PC-3 (cell line): ENCODE measurements at places on chromosomes 7 and 10. TPM values are rescaled to one million over a fixed set of nuclear protein-coding genes. Genes with fewer than 3 reads are reported as not detected.

The AEBP1 gene
- not detected in 2 replicates for total RNA-seq

The CYP2W1 gene
- total RNA-seq: not detected in 2 replicates

The SPDYE9 gene
- total RNA-seq: not detected in 2 replicates

The DPP6 gene
- total RNA-seq: not detected in 2 replicates

The MCM10 gene
- 14.3 and 16.1 TPM in 2 replicates for total RNA-seq

The FAM24B gene
- 5.2 and 12.4 TPM in 2 replicates for total RNA-seq

The FAM180A gene
- total RNA-seq: not detected in 2 replicates

The LRIT1 gene
- total RNA-seq: not detected in 2 replicates

GRCh38 chr10:93751832-93752231, 5.9 kb upstream of the LGI1 start:
- H3K27ac ChIP-seq: no peak overlapping the region
- H3K36me3 ChIP-seq: no peaks in the 10 kb centered on the region
- peak; percentile 22 for DNase-seq
- H3K27me3 ChIP-seq: no peaks in the 10 kb centered on the region

GRCh38 chr10:77027576-77027975, 610.0 kb downstream of the KCNMA1 start:
- DNase-seq: no peak
- H3K27ac ChIP-seq: no peak overlapping the region
- H3K36me3 ChIP-seq: no peaks in the 10 kb centered on the region
- no peaks in the 10 kb centered on the region for H3K27me3 ChIP-seq
- H3K4me1 ChIP-seq: no peaks in the 10 kb centered on the region

DNA sequence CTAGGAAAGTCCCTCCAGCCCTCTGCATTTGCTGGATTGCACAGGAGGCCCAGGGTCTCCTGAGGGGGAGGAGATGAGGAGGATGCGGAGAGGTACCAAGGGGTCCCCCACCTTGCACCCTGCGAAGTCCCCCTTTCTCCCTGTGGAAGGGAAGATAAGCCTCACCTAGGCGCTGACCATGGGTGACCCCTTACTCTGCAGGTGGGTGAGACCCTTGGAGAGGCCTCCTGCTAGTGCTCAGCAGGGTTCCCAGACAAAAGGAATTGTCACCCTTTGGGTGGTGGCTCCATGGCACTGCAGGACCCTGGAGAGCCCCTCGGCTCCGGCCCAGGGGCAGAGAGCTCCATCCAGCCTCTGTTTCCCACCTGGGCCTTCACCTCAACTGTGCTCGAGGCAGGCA, 107.0 kb upstream of the RET start:
- DNase-seq: no peak
- peaks cover 35% of the 10 kb centered on the region for H3K27me3 ChIP-seq
- no peaks in the 10 kb centered on the region for H3K36me3 ChIP-seq
- H3K4me3 ChIP-seq: no peak overlapping the region

DNA sequence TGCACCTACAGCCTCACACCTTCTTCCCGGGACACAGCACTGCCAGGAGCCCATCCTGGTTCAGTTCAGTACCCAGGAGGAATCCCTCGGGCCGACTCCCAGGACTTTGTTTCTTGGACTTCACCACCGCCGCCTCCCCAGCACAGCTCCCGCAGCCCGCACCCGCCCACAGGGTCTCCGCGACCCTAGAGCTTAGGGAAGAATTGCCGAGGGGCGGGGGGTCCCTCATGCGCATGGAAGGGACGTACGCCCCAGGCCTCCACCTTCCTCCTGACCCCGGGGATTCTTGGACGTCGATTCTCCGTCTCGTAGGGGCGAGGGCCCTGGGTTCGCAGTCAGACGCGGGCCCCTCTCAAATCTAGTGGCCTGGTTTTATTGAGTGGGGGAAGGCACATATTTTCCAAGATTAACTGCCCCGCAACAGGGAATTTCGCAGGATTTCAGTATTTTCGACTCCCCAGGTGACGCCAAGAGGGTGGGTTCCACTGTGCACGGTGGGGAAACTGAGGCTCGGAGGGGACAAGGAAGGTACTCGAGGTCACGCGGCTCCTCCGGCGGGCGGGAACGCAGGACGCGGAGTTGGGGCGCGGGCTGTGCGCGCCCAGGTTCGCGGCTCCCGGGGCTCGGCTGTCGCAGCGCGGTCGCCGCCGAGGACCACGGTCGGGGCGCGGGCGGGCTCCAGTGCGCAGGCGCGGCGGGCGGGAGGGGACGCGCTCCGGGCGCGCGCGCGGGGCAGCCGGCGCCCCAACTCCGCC, at the start of gene ADCY1:
ADCY1 (plus strand) TSS at position 708 of the 755 bp plus-strand sequence. CDS start 176 bp downstream, outside the sequence.
- H3K36me3 ChIP-seq: no peaks in the 10 kb centered on the region
- H3K27ac ChIP-seq: no peak within 1 kb of the TSS
- peaks cover 12% of the 10 kb centered on the region for H3K27me3 ChIP-seq
- no peaks in the 10 kb centered on the region for H3K4me1 ChIP-seq

DNA sequence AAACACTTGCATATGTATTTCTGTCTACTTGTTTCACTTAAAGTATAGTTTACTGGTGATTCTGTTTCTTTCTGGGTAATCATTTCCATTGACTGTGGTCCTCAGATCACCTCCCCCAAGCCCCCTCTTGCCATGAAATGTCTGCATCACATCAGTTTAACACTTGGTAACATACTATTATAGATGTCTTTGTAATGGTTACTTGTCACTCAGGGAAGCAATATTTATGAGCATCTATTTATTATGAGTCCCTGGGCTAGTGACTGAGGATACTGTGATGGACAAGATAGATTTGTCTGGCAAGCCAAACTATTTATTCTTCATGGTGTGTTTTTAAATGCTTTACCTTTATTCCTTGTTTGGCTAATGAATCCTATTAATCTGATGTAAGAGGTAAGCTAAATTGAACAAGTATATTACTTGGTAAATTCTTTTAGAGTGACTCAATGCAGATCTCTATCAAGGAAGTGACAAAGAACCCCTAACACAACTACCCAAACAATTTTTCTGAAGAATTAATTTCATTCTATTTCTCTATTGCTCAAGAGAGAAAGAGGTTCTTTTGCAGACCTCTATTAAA, 270.9 kb downstream of the RELN start:
- peak; percentile 75 for DNase-seq
- peaks cover 25% of the 10 kb centered on the region for H3K4me1 ChIP-seq
- no peaks in the 10 kb centered on the region for H3K27me3 ChIP-seq
- no peaks in the 10 kb centered on the region for H3K36me3 ChIP-seq

DNA sequence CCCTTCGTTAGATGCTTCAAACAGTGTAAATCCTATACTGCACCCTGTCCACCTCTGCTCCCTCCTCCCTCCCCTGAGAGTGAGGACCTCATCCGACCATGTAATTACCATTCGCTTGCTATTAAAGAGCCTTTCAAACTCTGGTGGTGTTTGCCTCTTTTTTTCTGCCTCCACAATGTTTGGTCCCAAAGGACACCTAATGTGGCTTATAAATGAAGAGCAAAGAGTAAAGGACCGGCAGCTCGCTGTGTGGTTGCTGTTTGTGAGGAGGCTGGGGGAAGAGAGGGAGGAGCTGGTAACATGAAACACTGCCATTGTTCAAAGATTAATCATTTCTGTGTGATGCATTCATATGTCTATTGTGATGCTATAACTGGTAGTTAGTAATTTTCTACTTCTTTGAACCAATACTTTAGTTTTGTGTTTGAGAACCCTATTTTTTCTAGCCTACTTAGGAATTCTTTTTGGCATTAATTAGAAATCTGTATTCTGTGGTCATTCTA, 27.9 kb downstream of the MTURN start:
- no peaks in the 10 kb centered on the region for H3K27me3 ChIP-seq
- H3K4me1 ChIP-seq: peaks cover 54% of the 10 kb centered on the region
- H3K36me3 ChIP-seq: no peaks in the 10 kb centered on the region
- H3K27ac ChIP-seq: no peak overlapping the region
- peak overlapping the region; percentile 56 for H3K4me3 ChIP-seq
- peak; percentile 72 for DNase-seq

DNA sequence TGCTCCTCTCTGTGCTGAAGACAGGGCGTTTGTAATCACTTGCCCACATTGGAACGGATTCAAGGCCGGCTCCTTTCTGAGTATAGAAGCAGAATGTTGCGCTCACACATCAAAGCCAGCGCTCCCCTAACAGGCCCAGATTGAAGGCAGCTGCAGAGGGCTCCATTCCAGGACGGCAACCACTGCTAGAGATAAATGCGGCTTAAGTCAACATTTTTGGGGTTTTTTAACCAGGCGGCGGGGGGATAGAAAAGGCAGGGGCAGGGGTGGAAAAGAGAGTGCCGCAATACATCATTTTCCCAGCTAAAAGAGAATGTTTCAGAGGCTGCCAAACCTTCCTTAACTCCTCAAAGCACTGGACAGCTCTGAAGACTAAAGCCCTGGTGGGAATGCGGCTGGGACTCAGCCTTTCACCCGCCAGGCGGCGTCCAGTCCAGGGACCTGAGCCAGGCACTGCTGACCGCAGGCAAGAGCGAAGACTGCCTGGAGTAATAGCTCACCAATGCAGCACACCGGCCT, 189.6 kb downstream of the TNS3 start:
- H3K4me3 ChIP-seq: no peak overlapping the region
- peaks cover 50% of the 10 kb centered on the region for H3K36me3 ChIP-seq
- H3K27me3 ChIP-seq: no peaks in the 10 kb centered on the region
- H3K27ac ChIP-seq: no peak overlapping the region

GRCh38 chr10:86391986-86392722, 25.6 kb upstream of the GRID1 start:
- no peaks in the 10 kb centered on the region for H3K36me3 ChIP-seq
- no peak for DNase-seq
- H3K27me3 ChIP-seq: no peaks in the 10 kb centered on the region
- H3K4me3 ChIP-seq: no peak overlapping the region
- H3K27ac ChIP-seq: no peak overlapping the region

DNA sequence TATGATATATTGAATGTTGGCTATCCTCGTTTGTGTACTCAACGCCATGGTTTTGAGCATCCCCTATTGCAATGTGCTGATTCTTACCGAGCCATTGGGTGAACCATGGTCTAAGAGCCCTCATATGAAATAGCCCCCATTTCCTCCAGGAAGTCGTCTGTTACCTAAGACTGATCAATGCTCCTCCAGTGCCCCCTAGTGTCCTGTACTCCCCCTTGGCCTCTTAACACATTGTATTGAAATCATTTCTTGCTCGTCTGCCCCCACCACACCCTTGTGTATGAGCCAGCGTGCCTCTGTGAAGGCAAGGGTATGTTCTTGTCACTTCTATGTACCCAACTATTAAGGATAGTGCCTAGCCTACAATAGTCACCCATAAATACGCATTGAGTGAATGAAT, 11.2 kb upstream of the SLC35B4 start:
- no peak overlapping the region for H3K27ac ChIP-seq
- no peak overlapping the region for H3K4me3 ChIP-seq
- H3K36me3 ChIP-seq: no peaks in the 10 kb centered on the region

GRCh38 chr7:41568135-41568534, 134.8 kb downstream of the INHBA start:
- no peaks in the 10 kb centered on the region for H3K27me3 ChIP-seq
- H3K27ac ChIP-seq: no peak overlapping the region
- peaks cover 23% of the 10 kb centered on the region for H3K4me1 ChIP-seq
